NCI-H1436 treated with DMSO at 0.1 percent for 48 hours (cell line): ENCODE measurements at places on chromosomes 5 and 9.

- no peak for DNase-seq
Measured at GRCh38 chr5:73351593-73351992, 97.0 kb downstream of the FOXD1 start.

DNA sequence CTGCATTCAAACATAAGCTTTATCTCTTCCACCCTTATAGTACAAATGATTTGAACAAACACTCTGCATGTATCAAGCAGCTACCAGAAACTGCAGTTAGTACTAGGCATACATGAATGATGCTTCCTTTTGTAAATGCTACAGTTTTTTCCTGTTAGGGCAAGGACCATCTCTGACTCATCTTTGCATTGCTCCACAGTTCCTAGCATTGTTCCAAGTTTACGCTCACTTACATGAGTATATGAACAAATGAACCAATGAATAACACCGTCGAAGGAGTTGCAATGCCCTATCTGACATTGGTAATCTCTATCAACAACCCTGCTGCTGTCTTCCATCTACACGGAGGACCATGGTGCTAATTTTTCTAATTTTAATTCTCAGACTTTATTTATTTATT is 2.1 kb upstream of the ALDH7A1 start:
- DNase-seq, result no peak

- no peak for DNase-seq
Measured at GRCh38 chr9:13899924-13900323, 414.0 kb downstream of the NFIB start.

DNA sequence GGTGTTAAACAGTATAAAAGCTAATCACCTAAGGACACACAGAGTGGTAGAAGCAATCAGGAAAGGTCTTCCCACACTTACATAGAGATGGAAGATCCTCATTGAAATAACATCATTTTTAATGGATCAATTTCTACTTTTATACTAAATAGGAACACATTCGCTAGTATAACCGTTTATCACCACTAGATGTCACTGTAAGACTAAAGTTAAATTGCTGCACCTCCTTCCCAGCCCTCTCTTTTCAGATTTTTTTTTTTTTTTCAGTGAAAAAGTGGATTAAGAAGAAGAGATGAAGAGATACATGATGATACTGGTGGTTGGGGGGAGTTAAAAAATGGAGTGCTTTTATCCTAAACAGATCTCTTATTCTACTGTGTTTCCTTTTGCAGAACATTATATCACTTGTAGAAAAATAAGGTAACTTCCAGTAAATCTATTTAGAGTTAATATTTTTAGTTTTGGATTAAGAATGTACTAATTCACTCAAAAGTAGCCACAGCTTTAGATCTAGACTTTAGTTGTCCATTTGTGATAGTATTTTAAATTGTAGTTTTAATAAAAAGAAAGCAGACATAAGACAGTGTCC is 116.9 kb upstream of the ARRDC3 start:
- peak; percentile 10 for DNase-seq

- no peak for DNase-seq
Measured at GRCh38 chr9:130745829-130746228, 52.2 kb downstream of the EXOSC2 start.

DNA sequence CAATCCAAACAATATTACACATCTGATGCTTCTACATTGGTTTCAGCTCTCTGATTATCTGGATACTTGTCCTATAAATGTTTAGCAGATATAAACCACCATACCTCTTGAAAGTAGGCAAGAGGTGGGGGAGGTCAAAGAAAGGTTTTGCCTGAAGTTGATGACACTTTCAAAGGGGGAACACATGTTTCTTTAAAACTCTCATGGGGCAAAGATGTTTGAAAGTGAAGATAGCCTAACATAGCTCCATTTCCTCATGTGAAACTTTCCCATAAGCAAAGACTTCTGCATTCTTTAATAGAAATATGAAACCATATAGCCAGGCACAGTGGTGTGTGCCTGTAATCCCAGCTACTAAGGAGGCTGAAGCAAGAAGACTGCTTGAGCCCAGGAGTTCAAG is 62.1 kb downstream of the CETN3 start:
- no peak for DNase-seq

DNA sequence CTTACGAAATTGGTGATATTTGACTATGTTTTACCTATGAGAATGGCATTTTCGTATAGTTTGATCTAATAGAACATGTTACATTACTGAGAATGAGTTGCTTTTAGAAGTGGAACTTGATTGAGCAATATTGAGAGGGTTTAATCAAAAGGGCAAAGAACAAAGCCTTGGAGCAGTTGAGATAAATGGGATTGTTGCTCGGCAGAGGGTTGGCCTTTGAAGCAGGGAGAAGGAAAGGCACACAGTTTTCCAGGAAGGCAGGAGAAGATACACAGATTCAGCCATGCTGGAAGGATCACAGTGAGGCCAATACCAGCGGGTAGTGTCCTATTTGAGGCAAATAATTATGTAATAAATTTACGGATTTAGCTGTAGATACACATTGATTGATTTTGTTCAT is 19.5 kb downstream of the MAN2A1 start:
- no peak for DNase-seq

GRCh38 chr9:95246547-95246946 is 71.0 kb downstream of the FANCC start:
- DNase-seq, result no peak

GRCh38 chr9:31519424-31519823 is 865.0 kb upstream of the ACO1 start:
- no peak for DNase-seq

DNA sequence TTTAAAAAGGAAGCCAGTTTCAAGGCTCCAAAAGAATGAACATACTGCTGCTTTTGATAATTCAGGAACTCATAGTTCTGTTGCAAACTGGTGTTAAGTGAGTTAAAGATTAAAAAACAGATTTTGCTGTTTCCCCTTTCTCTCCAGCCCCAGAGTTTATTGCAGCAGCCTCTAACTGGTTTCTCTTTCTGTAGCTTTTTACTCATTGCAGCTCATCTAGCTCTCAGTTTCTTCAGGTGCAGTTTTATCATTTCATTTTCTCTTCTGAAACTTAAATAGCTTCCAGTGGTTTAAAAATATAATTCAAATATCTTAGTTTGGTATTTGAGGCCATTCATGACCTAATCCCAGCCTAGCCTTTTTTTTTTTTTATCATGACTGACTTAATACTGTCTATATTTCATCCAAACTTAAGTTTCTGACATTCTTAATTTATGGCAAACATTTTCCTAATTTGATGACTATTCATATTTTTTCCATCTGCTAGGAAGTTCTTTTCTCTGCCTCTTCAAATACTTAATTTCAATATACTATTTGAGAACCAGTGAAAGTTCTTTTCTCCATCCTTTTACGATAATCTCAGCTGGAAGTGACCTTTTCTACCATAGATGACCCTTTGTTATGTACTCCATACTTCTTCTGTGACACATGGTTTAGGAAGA is 252.7 kb upstream of the GRIA1 start:
- DNase-seq, result no peak

- no peak for DNase-seq
Measured at GRCh38 chr5:77842243-77842642, 66.1 kb upstream of the TBCA start.

GRCh38 chr5:147534172-147534951 is 24.5 kb upstream of the DPYSL3 start:
- DNase-seq, result no peak

DNA sequence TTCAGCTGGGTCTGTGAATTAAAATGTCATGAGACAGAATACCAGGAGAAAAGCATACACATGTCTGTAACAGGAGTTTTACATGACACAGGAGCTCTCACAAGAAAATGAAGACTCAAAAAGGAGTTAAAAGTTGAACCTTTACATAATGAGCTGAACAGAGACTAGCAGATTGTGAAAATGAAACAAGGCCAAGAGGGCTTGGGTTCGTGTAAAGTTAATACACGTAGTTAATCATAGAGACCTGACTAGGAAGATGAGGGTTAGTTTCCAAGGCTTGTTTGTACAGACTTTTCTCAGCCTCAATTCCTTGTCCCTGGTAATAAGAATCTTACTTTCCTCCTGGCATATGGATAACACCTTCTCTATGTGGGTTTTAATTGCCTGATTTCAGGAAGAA is 1294.0 kb downstream of the MAT2B start:
- DNase-seq, result no peak

DNA sequence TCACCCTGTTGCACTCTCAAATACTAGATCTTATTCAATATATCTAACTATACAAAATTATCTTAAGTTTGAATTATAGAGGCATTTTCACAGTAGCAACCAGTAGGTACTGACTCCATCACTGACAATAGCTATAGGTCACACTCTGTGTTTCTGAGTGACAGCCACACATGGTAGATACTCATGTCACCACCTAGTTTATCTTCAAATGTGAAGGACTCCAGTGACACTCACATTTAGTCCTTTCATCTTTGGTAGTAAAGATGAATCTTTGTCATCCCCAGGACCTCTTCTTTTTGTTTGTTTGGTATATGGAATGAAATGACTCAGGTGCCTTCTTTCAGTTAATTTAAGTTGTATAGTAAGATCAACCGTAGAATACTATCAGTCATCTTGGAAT is 102.5 kb upstream of the DHFR start:
- DNase-seq, result no peak

- DNase-seq, result no peak
Measured at GRCh38 chr5:135891268-135891667, 4.4 kb downstream of the IL9 start.

- DNase-seq, result no peak
Measured at GRCh38 chr9:23005156-23005555, 558.5 kb downstream of the DMRTA1 start.

GRCh38 chr9:122498883-122499288 is 11.7 kb upstream of the OR1J2 start:
- no peak for DNase-seq

DNA sequence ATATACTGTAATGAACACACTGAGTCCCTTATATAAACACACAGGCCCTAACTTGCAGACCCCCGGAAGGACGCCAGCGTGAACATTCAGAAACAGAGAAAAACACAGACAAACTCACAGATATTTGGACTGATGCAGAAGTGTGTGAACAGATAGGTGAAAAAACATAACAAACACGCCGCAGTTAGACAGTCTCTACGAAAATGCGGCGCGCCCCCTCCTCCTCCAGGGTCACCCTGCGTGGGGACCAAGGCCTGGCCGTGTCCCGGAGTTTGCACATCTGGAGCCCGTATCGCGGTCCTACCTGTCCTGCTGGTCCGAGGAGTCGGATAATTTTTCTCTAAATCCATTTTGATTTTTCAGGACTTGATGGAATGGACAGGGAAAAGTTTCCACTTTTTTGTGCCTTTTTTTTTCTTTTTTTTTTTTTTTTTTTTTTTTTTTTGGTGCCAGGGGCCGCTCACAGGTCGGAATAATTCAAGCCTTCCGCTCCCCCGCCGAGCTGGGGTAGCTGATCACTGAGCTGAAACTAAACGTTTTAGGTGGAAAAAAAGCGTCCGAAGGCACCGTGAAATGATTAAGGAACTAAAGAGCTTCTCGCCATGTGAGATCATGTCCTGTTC is at the start of gene PAX5:
Gene PAX5 (minus strand): TSS at position 587 of the 623 bp plus-strand sequence. CDS start 237 bp downstream, at position 350.
- DNase-seq, result no peak

GRCh38 chr5:135396459-135397055 is 2.5 kb downstream of the MACROH2A1 start:
- no peak for DNase-seq

GRCh38 chr5:57828221-57828620 is 345.6 kb upstream of the ACTBL2 start:
- DNase-seq, result no peak

DNA sequence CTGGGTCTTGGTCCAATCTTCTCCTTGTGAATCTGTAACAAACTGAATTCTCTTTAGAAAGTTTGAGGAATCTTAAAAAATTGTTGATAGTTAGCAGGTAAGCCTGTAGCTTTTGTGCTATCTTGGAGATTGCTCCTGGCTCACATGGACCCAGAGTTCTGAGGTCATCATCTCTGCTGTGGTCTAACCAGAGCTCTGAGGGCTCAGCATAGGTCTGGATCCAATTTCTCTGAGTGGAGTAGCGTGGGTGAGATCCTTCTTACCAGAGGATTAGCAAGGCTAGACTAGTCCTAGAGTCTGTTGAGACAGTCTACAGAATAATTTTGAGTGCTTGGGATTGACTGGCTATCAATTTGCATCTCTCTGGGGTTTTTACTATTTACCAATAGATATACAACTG is 60.5 kb upstream of the IL6ST start:
- DNase-seq, result no peak

DNA sequence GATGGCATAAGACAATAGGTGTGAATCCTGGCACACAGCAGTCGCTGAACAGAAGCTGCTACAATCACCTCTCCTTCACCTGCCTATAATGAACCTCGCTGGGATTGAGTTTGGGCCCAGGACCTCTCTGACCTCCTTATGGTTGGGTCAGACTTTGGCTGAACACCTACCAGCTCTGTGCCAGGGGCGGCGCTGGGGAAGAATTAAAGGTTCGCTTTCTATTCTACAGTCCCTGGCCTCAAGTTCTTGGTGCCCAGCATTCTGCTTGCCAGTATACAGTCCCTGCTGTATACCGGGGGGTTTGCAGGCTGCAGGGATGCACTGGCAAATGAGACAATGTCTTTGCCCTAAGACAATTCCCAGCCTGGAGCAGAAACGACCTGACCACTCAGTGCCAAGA is 895 bp upstream of the STRBP start:
- DNase-seq, result no peak

GRCh38 chr5:174560861-174561260 is 163.5 kb upstream of the MSX2 start:
- DNase-seq, result no peak

DNA sequence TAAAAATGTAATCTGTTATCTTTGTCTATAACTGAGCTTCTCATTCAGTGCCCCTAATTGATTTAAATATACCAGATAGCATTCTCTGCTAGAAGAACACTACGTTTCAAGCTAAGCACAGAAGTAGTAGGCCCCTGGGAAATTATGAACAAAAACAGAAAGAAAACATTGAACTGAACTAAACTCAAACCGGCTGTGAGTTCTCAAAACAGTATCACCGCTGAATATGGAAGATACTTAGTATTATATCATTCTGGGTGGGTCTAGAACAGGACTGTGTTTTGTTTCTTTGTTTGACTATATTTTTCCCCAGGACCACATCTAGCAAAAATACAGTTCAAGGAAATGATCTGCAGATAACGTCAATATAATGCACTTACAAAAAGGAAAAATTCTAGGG is 95.1 kb upstream of the HMHB1 start:
- DNase-seq, result no peak

GRCh38 chr5:2300421-2300820 is 417.7 kb upstream of the IRX4 start:
- no peak for DNase-seq

GRCh38 chr9:104263942-104264341 is 169.8 kb downstream of the SMC2 start:
- no peak for DNase-seq

- DNase-seq, result no peak
Measured at GRCh38 chr5:65359981-65360380, 121.7 kb downstream of the ADAMTS6 start.

- no peak for DNase-seq
Measured at GRCh38 chr5:111762895-111763294, 5.9 kb upstream of the NREP start.
